Sigmoid colon (tissue), 7 donors: ENCODE measurements at places on chromosomes 16 and 17. TPM values are rescaled to one million over a fixed set of nuclear protein-coding genes. Genes with fewer than 3 reads are reported as not detected.

OXLD1 gene
- polyA plus RNA-seq = 57.5 TPM

SMYD4 gene
- 8.8 TPM for polyA plus RNA-seq

GAS2L2 gene
- polyA plus RNA-seq = not detected

PIK3R5 gene
- polyA plus RNA-seq = 3.5 TPM
